ENCODE measurements at places on chromosomes 12 and 14.

- no peaks in the 10 kb centered on the region for H3K36me3 ChIP-seq
- DNase-seq = no peak
- H3K4me1 ChIP-seq = peaks cover 5% of the 10 kb centered on the region
Measured at GRCh38 chr14:72790887-72791566, 102.9 kb downstream of the DPF3 start.

- no peak overlapping the region for H3K4me3 ChIP-seq
- H3K27ac ChIP-seq = no peak overlapping the region
- DNase-seq = no peak
- H3K4me1 ChIP-seq = no peaks in the 10 kb centered on the region
- peaks cover 22% of the 10 kb centered on the region for H3K36me3 ChIP-seq
- H3K27me3 ChIP-seq = no peaks in the 10 kb centered on the region
Measured at GRCh38 chr12:69392179-69392928, 32.8 kb downstream of the YEATS4 start.

- no peak overlapping the region for H3K4me3 ChIP-seq
- no peaks in the 10 kb centered on the region for H3K36me3 ChIP-seq
- peaks cover 45% of the 10 kb centered on the region for H3K27me3 ChIP-seq
- no peak for DNase-seq
- no peaks in the 10 kb centered on the region for H3K4me1 ChIP-seq
- H3K27ac ChIP-seq = no peak overlapping the region
Measured at GRCh38 chr12:107955966-107956643, 173.0 kb upstream of the WSCD2 start.

DNA sequence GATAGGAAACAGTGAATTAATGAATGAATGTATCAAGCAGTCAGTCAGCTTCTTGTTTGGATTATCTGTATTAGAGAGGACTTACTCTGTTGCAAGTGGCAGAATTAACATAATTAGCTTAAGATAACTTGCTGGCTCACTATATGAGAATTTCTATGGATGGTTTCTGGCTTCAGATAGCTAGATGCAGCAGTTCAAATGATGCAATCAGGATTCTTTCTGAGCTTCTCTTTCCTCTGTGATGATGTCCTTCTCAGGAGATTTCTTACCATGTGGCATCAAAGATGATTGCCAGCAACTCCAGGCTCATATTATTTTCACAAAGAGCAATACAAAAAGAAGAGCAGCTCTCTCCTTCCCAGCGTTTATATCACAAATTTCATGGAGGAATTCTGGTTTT is 30.7 kb downstream of the FRMD6 start:
- H3K27me3 ChIP-seq = no peaks in the 10 kb centered on the region
- peaks cover 16% of the 10 kb centered on the region for H3K36me3 ChIP-seq
- no peak overlapping the region for H3K27ac ChIP-seq
- no peak overlapping the region for H3K4me3 ChIP-seq
- no peak for DNase-seq

- H3K4me3 ChIP-seq = no peak overlapping the region
- H3K4me1 ChIP-seq = no peaks in the 10 kb centered on the region
- H3K36me3 ChIP-seq = no peaks in the 10 kb centered on the region
- H3K27me3 ChIP-seq = no peaks in the 10 kb centered on the region
- no peak overlapping the region for H3K27ac ChIP-seq
Measured at GRCh38 chr12:125742413-125742812, 677.2 kb downstream of the AACS start.
